ENCODE measurements at places on chromosomes 1 and 21.
A peak's percentile ranks its signal among the peaks of the same experiment; 100 is the strongest.

DNA sequence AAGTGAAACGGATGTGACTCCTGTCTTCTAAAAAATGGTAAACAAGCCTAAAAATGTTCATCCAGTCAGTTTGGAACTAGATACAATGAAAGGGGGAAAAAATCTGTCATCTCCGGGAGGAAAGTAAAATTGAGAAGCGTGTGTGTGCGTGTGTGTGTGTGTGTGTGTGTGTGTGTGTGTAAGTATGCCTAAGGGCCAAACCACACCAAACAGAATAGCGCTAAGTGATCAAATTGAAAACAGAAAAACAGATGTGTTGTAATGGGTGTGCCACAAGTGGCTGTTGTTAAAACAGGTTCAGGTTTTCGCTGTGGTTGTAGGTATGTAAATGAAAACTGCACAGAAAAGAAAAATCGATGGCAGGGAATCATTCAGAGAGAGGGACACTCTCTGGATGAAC, 106.7 kb downstream of the RNF220 start:
- no peak for DNase-seq

GRCh38 chr1:230855886-230856285, 12.4 kb downstream of the C1orf198 start:
- DNase-seq: no peak

GRCh38 chr1:59322394-59322793, 25.5 kb downstream of the FGGY start:
- no peak for DNase-seq

DNA sequence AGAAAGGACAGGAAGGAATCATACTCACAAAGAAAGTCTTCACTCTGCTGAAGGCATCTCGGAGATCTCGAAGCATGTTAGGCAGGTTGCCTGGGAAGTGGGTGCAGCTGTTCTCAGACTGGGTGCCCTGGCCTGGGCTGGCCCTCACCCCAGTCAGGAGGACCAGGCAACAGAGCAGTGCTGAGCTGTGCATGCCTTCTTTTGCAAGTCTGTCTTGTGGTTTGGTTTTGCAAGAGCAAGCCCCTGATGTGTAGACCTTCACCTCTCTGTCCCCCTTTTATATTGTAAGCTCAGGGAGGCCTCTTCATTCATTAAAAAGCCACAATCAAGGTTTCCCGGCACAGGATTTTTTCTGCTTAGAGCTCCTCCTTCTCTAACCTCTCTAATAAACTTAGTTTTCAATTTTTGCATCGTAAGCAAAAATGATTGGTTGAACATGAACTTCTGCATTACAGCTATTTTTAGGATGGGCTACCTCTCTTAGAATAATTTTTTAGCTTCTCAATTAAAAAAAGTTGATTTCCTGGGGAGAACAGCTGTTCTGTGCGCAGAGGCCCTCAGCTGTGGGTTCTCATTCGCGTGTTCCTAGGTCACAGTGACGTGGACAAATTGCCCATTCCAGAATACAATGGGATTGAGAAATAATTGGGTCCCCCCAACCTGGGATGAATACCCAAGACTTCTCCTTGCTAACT, at the start of gene IL10:
TSS of gene IL10 (minus strand) at position 252 of the 695 bp plus-strand sequence. CDS start at position 193, 59 bp downstream.
- DNase-seq: no peak

- no peak for DNase-seq
These were observed 356.2 kb upstream of the TMPRSS15 start for GRCh38 chr21:18759751-18760161.

DNA sequence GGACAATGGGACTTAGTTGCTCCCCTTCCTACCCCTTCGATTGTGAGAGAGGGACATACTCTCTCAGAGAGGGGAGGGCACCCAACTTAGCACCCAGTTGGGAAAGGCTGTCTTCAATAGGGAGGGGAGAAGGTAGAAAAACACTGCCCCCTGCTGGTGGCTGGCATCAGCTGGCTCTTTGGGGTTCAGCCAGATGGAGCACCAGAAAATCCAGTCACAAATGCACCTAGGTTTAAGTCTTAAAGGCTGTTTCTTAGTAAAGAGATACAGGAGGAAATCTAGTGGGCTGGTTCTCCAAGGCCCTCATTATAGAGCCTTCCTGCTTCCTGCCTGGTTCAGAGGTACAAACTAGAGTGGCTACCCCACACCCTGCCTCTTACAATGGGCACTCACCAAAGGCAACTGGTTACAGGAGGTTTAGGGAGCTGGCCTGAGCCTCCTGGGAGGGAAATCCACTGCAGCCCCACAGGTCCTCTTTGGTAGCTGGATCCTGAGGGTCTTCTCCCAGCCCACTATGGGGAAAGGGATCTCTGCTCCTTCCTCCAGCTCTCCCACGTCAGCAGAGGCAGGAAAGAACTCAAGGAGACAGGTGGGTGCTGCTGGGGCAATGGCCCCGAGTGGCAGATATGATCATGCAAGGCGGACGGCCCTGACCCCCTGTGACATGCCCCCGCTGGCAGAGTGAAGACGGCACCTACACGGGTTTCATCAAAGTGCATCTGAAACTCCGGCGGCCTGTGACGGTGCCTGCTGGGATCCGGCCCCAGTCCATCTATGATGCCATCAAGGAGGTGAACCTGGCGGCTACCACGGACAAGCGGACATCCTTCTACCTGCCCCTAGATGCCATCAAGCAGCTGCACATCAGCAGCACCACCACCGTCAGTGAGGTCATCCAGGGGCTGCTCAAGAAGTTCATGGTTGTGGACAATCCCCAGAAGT, 28.3 kb downstream of the EIF2D start:
- peak; percentile 84 for DNase-seq

All from iPS-NIHi11 (cell line).